ENCODE measurements at places on chromosomes 7 and 10. TPM values are rescaled to one million over a fixed set of nuclear protein-coding genes. Genes with fewer than 3 reads are reported as not detected.
A peak's percentile ranks its signal among the peaks of the same experiment; 100 is the strongest.

GRCh38 chr10:122462533-122463465 lies 1.4 kb downstream of the HTRA1 start:
- no peak overlapping the region for H3K27ac ChIP-seq
- DNase-seq = peak; percentile 31
- H3K4me3 ChIP-seq = peak overlapping the region; percentile 68
- peaks cover 11% of the 10 kb centered on the region for H3K4me1 ChIP-seq
- no peaks in the 10 kb centered on the region for H3K36me3 ChIP-seq
- H3K27me3 ChIP-seq = peaks cover 48% of the 10 kb centered on the region

- no peak overlapping the region for H3K4me3 ChIP-seq
- no peak overlapping the region for H3K27ac ChIP-seq
- no peak for DNase-seq
- no peaks in the 10 kb centered on the region for H3K27me3 ChIP-seq
- H3K4me1 ChIP-seq = no peaks in the 10 kb centered on the region
Measured at GRCh38 chr10:56449770-56450169, 88.7 kb upstream of the ZWINT start.

DCLRE1A gene
- 16.6 TPM for total RNA-seq

RPEL1 gene
- not detected for total RNA-seq

- DNase-seq = no peak
- no peaks in the 10 kb centered on the region for H3K27me3 ChIP-seq
- H3K4me1 ChIP-seq = no peaks in the 10 kb centered on the region
- H3K36me3 ChIP-seq = no peaks in the 10 kb centered on the region
- no peak overlapping the region for H3K4me3 ChIP-seq
Measured at GRCh38 chr7:47347816-47348385, 234.0 kb downstream of the TNS3 start.

GRCh38 chr7:30596014-30596641 lies 1.4 kb downstream of the GARS1 start:
- H3K36me3 ChIP-seq = peaks cover 58% of the 10 kb centered on the region
- no peaks in the 10 kb centered on the region for H3K27me3 ChIP-seq
- peak overlapping the region; percentile 95 for H3K27ac ChIP-seq

GRCh38 chr7:142088022-142088714 lies 23.4 kb upstream of the MGAM2 start:
- no peak overlapping the region for H3K27ac ChIP-seq
- H3K4me3 ChIP-seq = no peak overlapping the region
- DNase-seq = no peak
- H3K4me1 ChIP-seq = no peaks in the 10 kb centered on the region
- no peaks in the 10 kb centered on the region for H3K36me3 ChIP-seq
- H3K27me3 ChIP-seq = peaks cover 2% of the 10 kb centered on the region

FGFBP3 gene
- total RNA-seq = 1.6 TPM

LRCH4 gene
- 97.7 TPM for total RNA-seq

GRCh38 chr10:122473116-122473515 lies 11.8 kb downstream of the HTRA1 start:
- H3K36me3 ChIP-seq = no peaks in the 10 kb centered on the region
- H3K4me3 ChIP-seq = no peak overlapping the region
- H3K27me3 ChIP-seq = peaks cover 7% of the 10 kb centered on the region
- no peaks in the 10 kb centered on the region for H3K4me1 ChIP-seq

ARHGEF5 gene
- 17.2 TPM for total RNA-seq

DNA sequence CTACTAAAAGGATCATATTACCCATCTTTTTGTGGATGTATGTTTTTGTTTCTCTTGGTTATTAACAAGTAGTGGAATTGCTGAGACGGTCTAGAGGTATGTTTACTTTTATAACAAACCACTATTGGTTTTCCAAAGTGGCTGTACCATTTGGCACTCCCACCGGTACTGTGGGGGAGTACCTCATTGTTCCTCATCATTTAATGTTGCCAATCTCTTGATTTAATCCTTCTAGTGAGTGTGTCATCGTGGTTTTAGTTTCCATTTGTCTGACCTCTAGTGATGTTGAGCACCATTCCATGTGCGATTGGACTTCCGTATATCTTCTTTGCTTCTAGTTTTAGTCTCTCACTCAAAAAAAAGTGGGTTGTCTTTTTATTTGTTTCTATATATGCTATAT lies 50.4 kb downstream of the RBM33 start:
- peaks cover 75% of the 10 kb centered on the region for H3K4me1 ChIP-seq
- H3K27me3 ChIP-seq = no peaks in the 10 kb centered on the region
- no peak for DNase-seq
- H3K36me3 ChIP-seq = peaks cover 8% of the 10 kb centered on the region
- H3K4me3 ChIP-seq = no peak overlapping the region

- H3K27ac ChIP-seq = no peak overlapping the region
- peaks cover 8% of the 10 kb centered on the region for H3K4me1 ChIP-seq
- H3K36me3 ChIP-seq = no peaks in the 10 kb centered on the region
- H3K4me3 ChIP-seq = no peak overlapping the region
- H3K27me3 ChIP-seq = peaks cover 53% of the 10 kb centered on the region
Measured at GRCh38 chr10:58518775-58519174, 6.1 kb downstream of the BICC1 start.

GRCh38 chr7:158784270-158784669 lies 45.0 kb downstream of the ESYT2 start:
- H3K4me1 ChIP-seq = no peaks in the 10 kb centered on the region
- H3K27ac ChIP-seq = no peak overlapping the region
- H3K27me3 ChIP-seq = no peaks in the 10 kb centered on the region

DNA sequence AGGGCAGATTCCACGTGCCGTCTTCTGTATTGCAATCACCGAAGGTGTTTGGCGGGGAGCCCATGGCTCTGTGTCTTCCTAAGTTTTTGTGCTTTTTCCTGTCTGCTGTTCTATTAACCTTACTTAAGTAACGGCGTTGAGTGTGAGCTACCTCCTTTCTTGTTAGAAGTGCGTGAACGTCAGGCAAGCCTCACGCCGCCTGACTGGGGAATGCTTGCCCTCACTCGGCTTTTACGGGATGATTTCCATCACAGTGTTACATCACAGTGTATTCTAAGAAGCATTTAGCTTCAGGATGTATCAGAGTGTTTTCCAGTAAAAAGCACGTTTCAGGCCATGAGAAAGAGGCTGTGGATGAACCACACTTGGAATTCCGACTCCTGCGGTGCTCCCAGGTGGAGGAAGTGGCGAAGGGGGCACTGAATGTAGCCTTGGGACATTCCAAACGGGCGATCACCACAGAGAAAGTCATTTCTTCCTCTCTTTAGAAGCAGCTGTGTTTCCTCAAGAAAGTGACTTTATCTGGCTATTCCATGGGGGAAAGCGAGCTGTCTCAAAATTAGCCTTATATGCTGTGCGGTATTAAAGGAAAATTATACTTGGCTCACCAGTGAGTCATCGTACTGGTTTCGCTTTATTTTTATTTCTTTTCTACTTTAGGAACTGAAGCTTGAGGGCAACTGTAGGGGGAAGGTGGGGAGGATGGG lies 290.7 kb downstream of the KLF6 start:
- H3K36me3 ChIP-seq = no peaks in the 10 kb centered on the region
- peaks cover 19% of the 10 kb centered on the region for H3K27me3 ChIP-seq
- no peak overlapping the region for H3K27ac ChIP-seq
- DNase-seq = no peak

- H3K27ac ChIP-seq = no peak overlapping the region
- no peak for DNase-seq
- H3K4me3 ChIP-seq = no peak overlapping the region
- peaks cover 4% of the 10 kb centered on the region for H3K27me3 ChIP-seq
- no peaks in the 10 kb centered on the region for H3K36me3 ChIP-seq
Measured at GRCh38 chr7:129212596-129212995, 12.2 kb upstream of the AHCYL2 start.

DNA sequence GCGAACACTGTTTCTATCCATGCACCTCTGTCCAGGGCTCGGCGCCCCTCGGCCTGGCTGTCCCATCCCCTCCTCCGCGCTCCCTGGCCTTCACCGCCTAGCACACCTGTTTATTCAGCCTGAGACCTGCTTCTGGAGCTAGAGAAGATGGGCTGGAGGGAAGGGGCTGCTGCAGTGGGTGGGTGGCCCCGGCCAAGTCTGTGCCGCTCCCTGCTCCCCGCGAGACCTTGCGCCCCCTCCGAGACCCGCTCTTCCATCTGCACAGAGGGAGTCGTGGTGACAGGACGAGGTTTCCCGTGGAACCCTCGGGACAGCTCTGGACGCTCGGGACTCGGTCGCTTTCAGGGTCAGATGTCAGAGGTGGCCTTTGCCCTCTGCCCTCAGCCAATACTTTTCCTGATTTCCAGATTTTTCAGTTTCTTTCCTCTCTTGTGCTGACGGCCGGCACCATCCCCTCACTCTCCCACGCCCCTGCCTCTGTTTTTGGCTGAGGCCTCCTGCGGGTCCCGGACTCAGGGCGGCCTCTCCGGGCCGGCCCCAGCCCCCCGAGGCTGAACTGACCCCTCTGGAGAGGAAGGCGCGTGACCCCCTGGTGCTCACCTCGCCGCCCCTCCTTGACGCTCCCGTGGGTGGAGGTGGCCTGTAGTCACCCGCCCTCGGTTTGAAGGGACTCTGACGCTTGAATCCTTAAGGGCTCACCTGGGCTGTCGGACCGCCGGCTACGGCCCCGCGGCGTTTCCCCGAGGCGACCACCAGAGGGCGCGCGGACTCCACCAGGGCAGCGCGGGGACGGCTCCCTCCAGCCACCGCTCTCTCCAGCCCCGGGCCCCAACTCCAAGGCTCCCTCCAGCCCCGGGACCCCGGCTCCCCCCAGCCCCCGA lies 15.6 kb downstream of the SHH start:
- no peaks in the 10 kb centered on the region for H3K36me3 ChIP-seq
- peaks cover 33% of the 10 kb centered on the region for H3K27me3 ChIP-seq
- H3K4me1 ChIP-seq = peaks cover 2% of the 10 kb centered on the region
- H3K27ac ChIP-seq = no peak overlapping the region
- no peak overlapping the region for H3K4me3 ChIP-seq

GRCh38 chr10:110003524-110003885 lies 4.3 kb upstream of the ADD3 start:
- H3K27ac ChIP-seq = no peak overlapping the region
- no peaks in the 10 kb centered on the region for H3K27me3 ChIP-seq
- H3K36me3 ChIP-seq = no peaks in the 10 kb centered on the region
- H3K4me1 ChIP-seq = peaks cover 3% of the 10 kb centered on the region

OR13A1 gene
- total RNA-seq = not detected

DNA sequence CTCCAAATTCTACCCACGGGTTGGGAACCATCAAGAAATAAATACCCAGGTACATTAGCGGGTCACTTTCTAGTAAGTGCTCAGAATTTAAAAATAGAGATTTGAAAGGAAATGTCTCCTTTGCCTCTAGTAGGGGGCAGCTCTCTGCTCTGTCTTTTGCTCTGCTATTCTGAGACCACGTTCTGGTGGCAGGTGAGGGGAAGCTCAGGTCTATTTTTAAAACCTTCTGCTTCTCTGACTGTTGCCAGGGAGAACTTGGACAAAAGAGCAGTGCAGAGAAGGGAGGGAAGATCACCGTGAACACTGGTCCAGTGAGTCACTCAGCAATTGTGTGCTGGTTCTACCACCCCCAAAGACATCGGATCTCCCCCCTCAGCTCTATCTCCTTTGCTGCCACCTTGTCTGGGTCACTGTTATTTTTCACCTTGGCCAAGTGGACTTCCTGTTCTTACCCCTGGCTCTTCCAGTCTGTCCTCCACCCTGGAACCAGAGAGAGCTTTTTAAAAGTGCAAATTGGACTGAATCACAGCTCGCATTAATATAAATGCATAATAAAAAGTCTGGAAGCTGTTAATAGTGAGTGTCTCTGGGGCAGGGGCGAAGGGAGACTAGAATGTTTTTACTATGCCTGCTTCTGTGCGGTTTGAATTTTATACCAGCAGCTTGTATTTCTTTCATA lies 72.4 kb upstream of the LOXL4 start:
- no peak overlapping the region for H3K4me3 ChIP-seq
- peaks cover 8% of the 10 kb centered on the region for H3K27me3 ChIP-seq

VGF gene
- not detected for total RNA-seq

TRIM4 gene
- total RNA-seq = 26.1 TPM

HACD1 gene
- total RNA-seq = 3.3 TPM

DNA sequence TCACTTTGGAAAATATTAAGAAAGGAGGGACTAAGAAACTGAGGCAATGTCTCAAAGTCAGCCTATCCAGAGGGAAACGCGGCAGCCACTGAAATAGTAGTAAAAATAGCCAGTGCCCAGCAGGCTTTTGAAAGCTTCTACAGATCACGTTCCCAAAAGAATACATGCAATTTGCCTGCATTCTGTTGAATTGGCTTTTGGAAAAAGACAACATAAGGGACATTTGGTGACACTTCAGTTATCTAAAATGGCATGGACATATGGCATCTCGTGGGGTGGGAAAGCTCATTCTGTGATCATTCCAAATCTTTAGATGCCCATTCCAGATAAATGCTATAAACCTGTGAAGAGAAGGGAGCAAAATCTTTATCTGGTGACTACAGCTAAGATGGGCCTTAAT lies 82.8 kb upstream of the PDE1C start:
- no peak overlapping the region for H3K4me3 ChIP-seq
- H3K4me1 ChIP-seq = no peaks in the 10 kb centered on the region
- no peak for DNase-seq
- H3K27ac ChIP-seq = no peak overlapping the region

SEMA3C gene
- total RNA-seq = not detected

DNA sequence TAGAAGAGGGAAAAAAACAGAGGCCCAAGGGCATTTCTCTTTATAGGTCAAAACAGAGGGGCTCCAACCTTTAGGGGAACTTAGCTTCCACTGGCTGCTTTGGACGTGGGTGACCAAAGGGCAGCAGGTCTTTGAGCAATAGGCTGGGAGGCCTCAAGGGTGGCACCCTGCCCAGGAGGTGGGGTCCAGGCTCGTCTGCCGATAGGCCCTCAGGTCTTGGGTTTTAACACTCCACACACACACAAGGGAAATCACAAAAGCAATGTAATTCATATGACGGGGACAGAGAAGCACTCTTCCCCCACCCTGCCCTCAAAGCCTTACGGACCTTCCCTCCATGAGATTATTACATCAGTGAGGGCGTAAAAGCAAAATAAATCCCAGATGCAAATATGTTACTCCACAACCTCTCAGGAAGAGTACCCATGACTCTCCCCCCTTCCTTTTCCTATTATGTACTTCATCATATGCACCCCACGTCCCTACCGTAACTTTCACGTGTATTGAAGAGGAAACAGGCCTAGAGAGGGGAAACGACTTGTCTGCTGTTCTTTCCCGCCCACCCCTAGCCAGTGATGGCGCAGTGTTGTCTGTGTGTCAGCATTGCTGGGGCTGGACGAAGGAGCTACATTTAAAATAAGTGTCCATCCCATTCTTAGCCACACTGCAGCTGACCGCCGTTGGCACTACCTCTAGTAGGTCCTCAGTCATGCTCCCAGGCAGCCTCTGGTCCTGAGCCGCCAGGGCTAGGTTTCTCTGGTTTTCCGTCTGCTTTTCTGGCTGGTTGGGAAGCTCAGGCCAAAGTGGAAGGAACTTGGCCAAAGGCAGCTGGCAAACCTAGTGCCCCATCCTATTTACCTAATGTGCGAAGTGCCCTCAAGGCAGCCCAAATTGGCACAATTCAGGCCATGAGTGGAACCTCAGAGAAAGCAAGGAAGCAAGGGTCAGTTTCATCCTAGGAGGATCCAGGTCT lies 2.1 kb downstream of the PCBD1 start:
- H3K36me3 ChIP-seq = peaks cover 14% of the 10 kb centered on the region
- H3K27me3 ChIP-seq = no peaks in the 10 kb centered on the region
- H3K27ac ChIP-seq = peak overlapping the region; percentile 1
- H3K4me3 ChIP-seq = peak overlapping the region; percentile 79
- DNase-seq = no peak

MYH16 gene
- total RNA-seq = not detected

- H3K27ac ChIP-seq = no peak overlapping the region
- peaks cover 30% of the 10 kb centered on the region for H3K36me3 ChIP-seq
- no peak for DNase-seq
- H3K27me3 ChIP-seq = no peaks in the 10 kb centered on the region
- no peaks in the 10 kb centered on the region for H3K4me1 ChIP-seq
- H3K4me3 ChIP-seq = no peak overlapping the region
Measured at GRCh38 chr10:124763267-124763666, 19.1 kb upstream of the FAM53B start.

- H3K36me3 ChIP-seq = no peaks in the 10 kb centered on the region
- no peak overlapping the region for H3K27ac ChIP-seq
- H3K4me1 ChIP-seq = no peaks in the 10 kb centered on the region
- no peak for DNase-seq
- H3K4me3 ChIP-seq = no peak overlapping the region
Measured at GRCh38 chr10:48213047-48213446, 61.4 kb downstream of the FRMPD2 start.

Data from activated CD4-positive, alpha-beta memory T cell treated with anti-CD3 and anti-CD28 coated beads for 36 hours (primary cell).